ENCODE measurements at places on chromosomes 13 and 19.

DNA sequence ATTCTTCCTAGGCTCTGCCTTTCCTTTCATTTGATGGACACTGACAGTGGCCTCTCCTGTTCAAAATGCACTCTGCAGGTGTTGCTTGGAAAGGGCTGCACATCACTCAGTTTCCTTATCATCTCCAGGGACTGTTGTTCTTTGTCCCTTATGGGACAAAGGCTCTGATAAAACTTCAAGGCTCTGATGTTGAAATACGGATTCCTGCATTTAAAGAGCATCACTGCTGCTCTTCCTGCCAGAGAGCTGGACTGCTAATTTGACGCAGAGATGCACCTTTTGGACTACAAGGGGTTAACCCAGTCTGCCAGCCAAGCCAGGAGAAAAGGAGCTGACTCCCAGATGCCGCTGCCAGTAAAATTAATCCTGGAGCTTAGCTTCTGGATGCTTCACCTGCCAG is 952.1 kb downstream of the DIAPH3 start:
- DNase-seq, result no peak

DNA sequence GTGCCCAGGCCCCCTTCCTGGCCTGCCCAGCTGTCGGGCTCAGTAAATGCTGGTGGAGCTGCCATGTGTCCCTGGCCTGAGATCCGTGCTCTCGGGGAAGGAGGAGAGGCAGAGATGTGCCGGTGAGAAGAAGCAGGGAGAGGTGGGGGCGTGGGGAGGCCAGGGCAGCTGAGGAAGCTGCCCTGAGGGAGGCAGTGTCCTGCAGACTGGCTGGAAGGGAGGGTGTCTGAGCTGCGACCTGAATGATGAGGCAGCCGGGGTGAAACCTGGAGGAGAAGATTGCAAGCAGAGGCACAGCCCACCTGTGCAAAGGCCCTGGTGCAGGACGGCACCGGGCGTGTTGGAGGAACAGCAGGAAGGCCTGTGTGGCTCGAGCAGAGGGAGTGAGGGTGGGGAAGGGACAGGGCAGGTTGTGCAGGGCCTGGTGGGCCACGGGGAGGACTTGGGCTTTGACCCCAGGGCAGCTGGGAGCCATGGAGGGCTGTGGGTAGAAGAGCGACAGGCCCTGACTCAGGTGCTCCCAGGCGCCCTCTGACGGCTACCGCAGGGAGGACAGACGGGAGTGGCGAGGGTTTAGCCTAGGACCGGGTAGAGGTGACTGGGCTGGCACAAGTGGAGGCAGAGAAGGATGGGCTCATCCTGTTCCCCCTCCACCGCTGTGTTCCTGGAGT is 14.0 kb upstream of the CELF5 start:
- DNase-seq, result no peak

DNA sequence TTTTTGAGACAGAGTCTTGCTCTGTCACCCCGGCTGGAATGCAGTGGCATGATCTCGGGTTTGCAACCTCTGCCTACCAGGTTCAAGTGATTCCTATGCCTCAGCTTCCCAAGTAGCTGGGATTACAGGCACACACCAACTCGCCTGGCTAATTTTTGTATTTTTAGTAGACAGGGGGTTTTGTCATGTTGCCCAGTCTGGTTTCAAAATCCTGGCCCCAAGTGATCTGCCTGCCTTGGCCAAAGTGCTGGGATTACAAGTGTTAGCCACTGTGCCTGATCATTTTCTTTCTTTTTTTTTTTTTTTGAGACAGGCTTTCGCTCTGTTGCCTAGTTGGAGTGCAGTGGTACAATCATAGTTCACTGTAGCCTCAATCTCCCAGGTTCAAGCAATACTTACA is 28.7 kb downstream of the ZMYM5 start:
- no peak for DNase-seq

DNA sequence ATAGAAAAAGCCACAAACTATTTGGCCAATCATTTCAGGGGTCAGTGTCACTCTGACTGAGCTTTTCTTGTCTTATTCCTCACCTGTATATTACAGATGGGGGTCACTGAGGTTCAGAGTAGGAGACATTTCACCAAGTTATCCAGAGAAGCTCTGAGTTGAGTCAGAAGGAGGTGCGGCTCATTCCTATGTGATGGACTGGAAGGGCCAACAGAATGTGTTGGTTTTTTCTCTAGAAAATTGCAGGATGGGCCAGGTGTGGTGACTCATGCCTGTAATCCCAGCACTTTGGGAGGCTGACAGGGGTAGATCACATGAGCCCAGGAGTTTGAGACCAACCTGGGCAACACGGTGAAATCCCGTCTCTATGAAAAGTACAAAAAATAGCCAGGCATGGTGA is 24.5 kb upstream of the ZNF83 start:
- no peak for DNase-seq

GRCh38 chr19:50829801-50830200 is 3.6 kb downstream of the KLK15 start:
- no peak for DNase-seq

DNA sequence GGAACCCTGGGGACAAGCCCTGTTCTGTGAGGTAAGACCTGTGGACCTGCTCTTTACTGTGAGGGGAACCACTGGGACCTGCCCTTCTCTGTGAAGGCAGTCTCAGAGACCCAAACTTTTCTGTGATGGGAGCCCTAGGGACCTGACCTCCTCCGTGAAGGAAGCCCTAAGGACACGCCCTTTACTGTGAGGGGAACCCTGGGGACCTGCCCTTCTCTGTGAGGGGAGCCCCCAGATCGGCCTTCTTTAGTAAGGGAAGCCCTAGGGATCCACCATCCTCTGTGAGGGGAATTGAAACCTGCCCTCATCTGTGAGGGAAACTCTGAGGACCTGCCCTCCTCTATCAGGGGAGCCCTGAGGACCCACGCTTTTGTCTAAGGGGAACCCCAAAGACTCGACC is 343.5 kb downstream of the UQCRFS1 start:
- DNase-seq, result no peak

GRCh38 chr13:107901230-107901629 is 314.1 kb downstream of the LIG4 start:
- no peak for DNase-seq

GRCh38 chr13:35672611-35673010 is 196.1 kb upstream of the MAB21L1 start:
- DNase-seq, result peak; percentile 61

DNA sequence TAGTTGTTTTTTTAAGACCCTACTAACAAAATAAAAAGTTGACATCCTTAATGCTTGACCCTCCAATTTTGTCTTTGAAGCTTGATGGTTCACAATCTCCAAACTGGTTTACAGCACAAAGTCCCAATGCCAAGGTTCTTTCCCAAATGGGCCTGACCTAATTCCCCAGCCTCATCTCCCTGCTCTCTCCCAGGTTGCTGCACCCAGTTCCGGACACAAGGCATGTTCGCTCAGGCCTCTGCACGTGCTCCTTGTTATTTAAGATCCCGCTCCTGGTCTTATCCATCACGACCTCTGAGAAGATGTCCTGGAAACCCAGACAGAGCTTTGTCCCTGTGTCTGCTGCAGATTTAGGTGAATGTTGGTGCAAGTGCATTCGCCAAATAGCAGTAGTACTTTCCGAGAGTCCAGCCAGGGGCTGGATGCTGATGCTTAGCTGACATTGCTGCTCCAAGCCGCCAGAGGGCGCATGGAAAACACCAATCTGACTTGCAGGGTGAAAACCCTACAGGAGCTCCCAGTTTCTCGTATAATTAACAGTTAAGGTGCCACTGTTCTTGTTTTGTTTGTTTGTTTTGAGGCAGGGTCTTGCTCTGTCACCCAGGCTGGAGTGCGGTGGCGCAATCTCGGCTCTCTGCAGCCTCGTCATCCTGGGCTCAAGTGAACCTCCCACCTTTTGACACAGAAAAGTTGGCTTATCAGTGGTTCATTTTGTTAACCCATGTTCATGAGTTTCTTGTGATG is 18.5 kb downstream of the LYPD3 start:
- peak; percentile 44 for DNase-seq

DNA sequence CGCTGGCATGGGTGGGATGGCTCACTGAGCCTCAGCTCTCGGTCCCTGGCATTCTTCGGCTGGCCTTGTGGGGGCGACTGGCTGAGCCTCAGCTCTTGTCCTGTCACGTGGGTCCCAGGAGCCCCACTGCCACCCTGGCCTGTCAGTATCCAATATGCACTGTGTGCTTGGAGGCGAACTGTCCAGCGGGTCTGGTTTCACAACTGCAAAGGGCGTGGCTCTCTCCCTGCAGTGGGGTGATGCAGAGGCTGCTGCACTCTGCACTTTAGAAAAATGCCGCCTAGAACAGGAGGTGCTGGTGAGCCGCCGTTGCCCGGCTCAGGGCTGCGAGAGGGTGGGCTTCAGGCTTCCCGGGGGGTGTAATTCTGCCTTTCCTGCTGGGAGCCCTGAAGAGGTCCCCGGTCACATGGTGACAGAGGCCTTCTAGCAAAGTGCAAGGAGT is 17.0 kb upstream of the TMEM255B start:
- DNase-seq, result no peak

GRCh38 chr19:48660852-48661710 is 11.7 kb downstream of the NTN5 start:
- peak; percentile 65 for DNase-seq

- DNase-seq, result peak; percentile 79
Measured at GRCh38 chr19:3669947-3670795, 30.1 kb downstream of the PIP5K1C start.

GRCh38 chr19:43412441-43412840 is 2.2 kb upstream of the TEX101 start:
- no peak for DNase-seq

DNA sequence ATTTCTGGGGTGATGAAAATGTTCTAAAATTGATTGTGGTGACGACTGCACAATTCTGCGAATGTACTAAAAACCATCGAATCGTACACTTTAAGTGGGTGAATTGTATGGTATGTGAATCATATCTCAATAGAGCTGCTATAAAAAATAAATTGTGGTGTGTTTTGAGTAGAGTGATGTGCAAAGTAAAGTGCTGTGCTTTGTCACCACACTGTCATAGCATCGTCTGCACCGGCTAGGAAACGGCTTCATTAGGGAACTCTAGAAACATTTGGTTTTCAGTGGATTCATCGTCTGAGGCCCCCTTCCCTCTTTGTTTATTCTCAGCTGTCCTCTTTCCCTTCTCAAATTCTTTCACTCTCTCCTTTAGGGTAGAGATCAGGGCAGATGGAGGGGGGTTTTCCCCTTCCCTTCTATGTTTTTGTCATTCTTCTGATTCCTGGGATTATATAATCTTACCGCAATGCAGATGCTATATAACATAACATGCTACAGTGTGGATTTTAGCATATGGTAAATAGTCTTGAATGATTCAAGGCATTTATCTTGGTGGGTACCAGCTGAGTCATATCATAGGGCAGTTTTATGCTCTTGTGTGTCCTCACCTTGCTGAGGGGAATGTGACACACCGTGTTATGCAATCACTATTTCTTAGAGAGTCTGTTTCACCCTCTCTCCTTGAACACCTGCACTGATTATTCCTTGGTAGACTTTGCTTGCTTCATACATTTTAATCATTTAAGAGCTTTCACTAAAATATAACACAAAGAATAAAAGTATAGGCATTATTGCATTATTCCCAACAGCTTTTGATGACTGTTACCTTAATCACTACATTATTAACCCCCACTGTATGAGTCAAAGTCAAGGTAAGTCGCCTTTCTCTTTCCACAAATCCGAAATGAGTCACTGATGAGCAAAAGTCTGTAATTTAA is 239.4 kb downstream of the DCLK1 start:
- no peak for DNase-seq

DNA sequence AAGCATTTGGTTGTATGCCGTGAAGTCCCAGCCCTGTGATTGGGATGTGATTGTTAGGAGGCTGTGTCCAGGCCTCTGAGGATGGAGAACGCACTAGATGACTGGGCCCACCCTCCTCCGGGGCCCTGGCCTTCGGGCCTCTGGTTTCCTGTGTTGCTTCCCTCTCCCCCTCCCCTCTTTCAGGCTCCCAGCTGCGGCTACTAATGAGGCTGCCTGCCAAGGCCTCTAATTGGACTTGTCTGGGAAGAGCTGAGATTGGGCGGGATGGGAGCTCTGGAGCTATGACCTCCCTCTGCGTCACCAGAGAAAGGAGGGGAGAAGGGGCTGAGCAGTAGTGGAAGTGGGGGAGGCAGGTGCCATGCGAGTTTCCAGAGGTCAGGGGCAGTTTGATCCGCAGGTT is 9.9 kb downstream of the PTH2 start:
- no peak for DNase-seq

DNA sequence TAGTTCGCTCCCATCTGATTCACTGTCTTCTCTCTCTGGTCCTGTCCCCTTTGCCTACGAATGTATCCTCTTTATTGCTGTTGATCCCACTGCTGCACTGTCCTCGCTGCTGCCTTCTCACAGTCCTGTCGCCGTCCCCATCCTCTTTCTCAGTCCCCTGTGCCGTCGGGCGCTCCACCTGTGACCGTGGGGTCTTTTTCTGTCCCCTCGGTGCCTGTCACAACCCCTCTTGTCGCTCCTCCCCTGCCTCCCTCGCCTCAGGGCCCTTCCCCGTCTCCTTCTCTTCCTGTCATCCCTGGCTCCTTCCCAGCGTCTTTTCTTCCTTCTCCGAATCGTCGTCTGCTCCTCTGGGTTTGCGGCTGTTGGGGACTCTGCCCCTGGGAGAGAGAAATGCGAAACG is 32.3 kb downstream of the SYT3 start:
- no peak for DNase-seq

DNA sequence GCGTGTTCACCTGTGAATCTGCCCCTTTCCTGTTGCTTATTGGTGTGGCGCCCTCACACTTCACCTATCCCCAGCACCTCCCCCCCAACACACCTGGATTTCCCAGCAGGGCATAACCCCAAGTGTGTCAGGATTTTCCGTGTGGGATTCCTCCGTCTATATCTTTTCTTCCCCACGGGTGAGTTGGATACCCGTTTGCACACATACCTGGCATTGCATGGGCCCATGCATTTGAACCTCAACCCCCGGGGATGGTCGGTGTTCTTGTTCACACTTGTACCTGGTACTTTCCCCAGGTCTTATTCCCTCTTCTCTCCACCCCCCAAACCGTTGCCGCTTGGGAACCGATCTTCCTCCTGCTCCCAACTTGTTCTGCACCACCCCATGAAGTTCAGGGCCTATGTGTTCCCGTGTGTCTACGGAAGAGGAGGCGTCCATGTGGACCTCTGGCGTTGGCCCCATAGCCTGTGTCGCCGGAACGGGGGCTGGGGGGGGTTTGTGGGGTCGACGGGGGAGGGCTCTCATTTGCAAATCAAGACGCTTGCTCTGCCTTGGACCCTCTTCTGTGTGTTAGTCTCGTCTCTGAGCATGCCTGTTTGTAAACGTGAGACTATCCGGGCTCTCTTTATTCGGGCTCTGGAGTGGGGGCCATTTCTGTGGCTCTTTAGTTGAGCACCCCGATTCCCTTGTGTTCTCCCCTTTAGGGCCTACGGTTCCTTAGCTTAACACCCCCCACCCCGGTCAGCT is 1.7 kb downstream of the PRR12 start:
- no peak for DNase-seq

- no peak for DNase-seq
Measured at GRCh38 chr19:29579308-29579910, 26.7 kb upstream of the POP4 start.

- DNase-seq, result no peak
Measured at GRCh38 chr19:51101171-51101865, 6.9 kb downstream of the CTU1 start.

DNA sequence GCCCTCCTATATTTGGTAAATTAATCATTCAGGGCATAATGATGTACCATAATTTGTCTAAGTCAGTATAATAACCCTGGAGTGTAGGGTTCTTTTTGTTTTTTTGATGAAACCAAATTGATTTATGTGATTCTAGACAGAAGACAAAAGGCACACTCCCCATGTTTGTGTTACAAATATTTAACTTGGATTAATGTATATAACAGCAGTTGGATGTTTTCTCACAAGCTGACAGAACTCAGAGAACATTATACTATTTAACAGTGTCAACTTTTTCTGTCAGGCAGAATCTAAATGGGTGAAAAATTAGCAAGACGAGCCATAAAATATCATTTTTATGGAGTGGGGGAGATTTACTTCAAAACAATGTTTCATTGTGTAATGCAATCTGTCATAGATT is 15.2 kb downstream of the CBY2 start:
- DNase-seq, result no peak
